ENCODE measurements at places on chromosomes 1 and 21.

DNA sequence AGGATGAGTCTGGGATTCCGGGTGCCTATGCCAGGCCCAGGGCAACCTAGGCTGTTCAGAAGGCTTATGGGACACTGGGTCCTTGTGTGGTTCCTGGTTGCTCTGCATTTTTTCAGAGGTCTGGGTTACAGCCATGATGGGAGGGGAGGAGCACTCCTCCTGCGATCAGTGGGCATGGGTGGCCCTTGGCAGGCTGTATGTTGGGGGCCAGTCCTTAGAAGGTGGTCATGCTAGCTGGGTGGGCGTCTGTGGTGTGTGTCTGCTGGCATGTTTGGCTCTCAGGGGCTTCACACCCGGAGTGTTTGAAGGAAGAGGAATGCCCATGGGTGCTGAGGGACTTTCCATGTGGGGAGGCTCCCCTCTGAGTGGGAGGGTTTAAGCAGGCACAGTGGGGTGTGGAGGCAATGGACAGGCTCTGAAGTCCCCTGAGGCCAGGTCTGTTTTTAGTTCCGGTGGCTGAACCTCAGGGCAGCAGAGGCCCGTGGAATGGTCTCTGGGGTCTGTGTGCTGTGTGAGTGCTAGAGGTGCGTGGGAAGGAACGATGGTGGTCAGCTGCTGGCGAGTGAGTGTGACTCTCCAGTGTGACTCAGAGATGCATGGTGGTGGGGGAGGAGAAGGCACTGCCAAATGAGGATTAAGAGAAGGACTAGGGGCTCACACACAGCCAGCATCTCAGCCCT, 25.3 kb downstream of the CACNA1E start:
- DNase-seq, result peak; percentile 40

GRCh38 chr1:121517586-121518230, 332.9 kb downstream of the SRGAP2C start:
- DNase-seq, result no peak

DNA sequence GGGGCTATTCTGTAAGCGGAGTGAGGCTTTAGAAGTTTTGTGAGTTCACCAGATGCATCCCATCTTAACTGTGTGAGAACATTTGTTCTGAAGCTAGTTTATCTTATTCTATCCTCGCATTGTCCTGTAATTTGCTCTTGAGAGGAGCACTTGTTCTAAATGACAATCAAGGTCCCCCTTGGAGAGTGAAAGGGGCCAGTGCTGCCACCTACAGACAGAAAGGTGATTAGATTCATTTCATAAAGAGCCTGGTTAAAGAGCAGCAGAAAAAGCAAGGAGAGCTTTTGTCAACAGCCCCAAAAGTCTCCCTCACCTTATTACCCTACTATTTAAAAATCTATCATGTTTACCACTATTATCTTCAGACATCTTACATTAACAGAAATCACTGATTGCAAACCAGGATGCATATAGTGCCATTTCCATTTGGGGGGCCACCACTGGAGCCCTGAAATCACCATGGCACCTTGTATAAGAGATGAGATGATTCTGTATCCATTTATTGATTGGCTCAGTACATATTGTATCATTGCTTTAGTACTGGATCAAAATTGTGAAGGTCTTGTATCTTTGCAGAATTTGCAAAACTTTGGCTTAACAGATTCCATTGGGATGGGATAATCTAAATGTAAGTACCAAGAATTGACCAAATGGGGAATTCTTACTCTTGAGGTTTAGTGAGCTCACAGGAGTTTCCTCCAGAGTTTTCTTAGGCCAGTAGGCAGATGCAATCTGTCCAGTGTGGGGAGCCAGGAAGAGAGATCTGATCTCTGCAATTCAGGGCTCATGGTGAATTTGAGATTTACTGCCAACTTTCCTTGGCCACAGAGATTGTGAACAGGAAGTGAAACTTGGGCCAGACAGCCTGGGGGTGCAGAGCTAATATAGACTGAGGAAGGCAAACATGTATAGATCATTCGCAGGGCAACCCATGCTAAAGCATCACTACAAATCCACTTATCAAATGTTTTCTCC, 64.3 kb upstream of the TRABD2B start:
- peak; percentile 49 for DNase-seq

DNA sequence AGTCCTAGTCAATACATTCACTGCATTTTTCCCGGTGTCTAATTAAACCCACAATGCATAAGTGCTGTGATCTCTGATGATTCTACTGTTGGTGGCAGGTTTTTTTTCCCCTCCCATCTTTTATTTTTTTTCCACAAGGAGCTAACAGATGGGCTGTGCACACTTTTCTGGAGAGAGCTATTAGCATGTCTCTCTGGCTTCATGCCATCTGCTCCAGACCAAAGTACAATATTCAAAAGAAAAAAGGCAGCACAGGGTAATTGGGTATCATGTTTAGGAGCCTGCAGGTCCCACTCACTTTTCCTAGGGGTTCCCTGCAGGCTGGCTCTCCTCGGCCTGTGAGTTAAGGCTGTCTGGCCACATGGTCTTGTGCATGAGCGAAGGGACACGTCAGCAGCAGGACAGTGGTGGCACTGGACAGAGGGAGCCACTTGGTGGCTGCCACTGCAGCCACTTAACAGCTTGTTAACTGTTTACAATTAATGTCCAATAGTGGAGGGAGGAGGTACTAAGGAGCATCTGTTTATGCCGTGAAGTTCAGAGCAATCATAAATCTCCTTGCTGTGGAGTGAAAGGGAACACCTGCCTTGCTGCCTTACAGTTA, 53.5 kb upstream of the C8B start:
- no peak for DNase-seq
